Smooth muscle cell of the brain vasculature (primary cell): ENCODE measurements at places on chromosomes 4 and X.

DNA sequence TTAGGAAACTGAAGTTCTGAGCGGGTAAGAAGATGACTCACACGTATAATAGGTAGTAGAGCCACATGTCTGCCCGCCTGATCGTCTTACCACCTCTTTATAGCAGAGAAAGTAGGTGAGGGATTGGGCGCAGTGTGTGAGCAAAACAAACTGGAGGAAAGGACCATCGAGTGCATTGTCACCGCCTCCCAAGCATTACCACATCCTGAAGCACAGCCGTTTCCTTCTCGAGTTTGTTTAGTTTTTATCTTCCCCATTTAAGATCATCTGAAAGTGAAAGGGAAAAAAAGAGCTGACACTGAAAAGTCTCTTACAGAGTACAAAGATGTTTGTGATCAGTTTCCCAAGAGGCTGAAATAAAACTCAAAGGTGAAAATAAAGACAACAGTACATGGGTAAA, 14.8 kb downstream of the PDK3 start:
- DNase-seq = no peak

- no peak for DNase-seq
These were observed 35.3 kb downstream of the DCTD start for GRCh38 chr4:182881914-182882313.

DNA sequence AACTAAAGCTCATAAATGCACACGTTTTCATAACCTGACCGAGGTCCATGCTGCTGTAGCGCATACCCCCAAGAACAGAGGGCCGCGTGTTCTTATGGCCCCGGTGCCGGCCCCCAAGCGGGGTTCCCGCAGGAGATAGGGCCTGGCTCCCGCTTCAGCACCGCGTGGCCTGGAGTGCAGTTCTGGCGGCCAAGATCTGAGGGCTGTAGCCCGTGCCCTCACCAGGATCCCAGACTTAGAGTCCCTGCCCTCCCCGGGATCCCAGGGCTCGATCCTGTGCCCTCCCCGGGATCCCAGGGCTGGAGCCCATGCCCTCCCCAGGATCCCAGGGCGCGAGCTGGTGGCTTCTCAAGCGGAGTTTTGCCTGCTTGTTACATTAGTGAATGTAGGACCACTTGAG, 1.0 kb upstream of the GRPEL1 start:
- no peak for DNase-seq

DNA sequence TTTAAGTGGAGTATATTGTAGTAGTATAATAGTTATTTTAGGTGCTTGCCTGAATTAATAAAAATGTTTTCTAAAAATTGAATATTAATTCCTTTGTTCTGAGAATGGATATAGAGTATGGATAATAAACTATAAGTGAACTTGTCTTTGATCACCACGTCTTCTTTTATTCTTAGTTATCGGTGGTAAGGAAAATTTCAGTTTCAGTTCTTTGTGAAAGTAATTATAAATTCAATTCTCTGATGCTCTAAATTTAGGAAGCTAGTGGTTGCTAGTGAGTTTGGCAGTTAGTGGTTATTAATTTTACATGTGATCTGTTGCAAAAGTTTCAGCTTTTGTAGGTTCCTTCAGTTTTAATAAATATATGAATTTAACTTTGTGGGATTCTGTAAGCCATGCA, 30.8 kb downstream of the MRPL1 start:
- no peak for DNase-seq

- DNase-seq = no peak
These were observed 253.4 kb downstream of the MAPK10 start for GRCh38 chr4:86106475-86106874.

DNA sequence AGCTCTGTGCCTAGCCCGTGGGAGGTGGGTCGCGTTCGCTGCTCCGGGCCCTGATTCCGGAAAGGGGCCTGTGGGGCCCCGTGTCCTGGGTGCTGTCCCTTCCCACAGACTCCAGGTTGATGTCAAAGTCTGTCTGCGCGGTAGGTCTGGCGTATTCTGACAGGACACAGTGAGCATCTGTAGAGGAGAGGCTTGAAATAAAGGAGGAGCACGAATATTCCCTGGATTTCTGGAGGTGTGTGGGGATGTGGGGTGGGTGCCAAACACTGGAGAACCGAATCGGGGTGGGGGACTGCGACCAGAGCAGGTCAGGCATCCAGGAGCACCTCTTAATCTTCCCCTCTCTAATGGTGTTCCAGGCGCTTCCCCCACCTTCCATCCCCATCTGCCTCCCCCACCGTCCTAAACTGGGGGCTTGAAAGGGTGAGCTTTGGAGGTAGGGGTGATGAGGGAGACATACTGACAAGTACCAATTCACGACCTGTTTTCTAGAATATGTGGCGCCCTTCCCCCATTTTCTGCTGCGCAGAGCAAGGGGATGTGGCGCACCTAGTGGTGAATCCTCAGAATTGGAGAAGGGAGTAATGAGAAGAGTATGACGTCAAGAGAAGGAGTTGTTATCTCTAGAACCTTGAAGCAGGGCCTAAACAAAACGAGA, 877 bp downstream of the GPRASP1 start:
- DNase-seq = no peak

GRCh38 chrX:6810776-6811175, 275.9 kb upstream of the VCX3A start:
- no peak for DNase-seq

DNA sequence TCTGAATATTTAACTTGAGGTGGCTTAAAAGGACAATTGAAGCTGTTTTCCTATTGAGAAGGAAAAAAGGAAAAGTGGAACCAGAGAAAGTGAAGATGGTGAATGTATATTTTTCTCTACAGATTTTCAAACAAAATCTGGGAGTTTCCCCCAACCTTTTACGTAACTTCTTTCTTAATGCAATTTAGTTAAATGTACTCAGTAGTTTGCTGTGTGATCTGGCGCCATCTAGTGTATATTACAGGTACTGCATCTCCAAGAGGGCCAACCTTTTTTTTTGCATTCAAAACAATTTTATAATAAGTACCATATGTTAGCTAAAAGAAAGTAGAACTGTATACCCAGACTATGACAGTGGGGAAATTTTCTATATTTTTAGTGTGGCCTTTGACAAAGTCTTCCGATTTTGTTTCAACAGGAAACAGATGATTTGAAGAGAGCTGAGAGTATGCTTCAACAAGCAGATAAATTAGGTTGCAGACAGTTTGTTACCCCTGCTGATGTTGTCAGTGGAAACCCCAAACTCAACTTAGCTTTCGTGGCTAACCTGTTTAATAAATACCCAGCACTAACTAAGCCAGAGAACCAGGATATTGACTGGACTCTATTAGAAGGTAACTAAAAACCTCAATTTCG, 82.0 kb downstream of the PLS3 start:
- peak; percentile 77 for DNase-seq

GRCh38 chr4:184397516-184398163, 76.7 kb downstream of the IRF2 start:
- DNase-seq = no peak

DNA sequence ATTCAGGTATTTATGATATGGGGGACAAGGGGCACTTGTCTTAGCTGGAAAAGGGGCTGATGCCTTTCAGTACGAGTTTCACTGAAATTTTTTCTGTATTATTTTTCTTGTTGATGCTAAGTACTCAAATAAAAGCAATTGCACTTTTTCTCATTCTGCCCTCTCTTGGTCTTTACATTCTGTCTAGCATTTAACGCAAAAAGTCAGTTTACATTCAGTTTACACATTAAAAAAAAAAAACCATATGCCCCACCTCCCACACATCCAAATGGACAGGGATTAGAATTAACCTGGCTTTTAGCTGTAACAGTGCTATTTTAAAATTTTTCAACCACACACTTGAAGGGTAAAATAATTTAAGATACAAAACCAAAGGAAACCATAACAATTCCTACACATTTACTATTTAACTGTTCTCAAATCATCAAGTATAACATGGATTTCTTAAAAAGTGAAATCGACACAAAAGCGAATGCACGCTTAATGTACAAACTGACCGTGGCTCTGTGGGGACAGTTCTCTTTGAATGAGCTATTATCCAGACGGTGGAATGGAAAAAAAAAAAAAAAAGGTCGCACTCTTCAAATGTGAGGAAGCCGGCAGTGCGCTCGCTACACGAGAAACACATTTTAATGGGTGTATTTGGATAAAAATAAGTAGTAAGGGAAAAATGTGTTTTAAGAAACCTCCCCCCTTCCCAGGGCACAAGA, 1.4 kb downstream of the AMMECR1 start:
- DNase-seq = no peak

DNA sequence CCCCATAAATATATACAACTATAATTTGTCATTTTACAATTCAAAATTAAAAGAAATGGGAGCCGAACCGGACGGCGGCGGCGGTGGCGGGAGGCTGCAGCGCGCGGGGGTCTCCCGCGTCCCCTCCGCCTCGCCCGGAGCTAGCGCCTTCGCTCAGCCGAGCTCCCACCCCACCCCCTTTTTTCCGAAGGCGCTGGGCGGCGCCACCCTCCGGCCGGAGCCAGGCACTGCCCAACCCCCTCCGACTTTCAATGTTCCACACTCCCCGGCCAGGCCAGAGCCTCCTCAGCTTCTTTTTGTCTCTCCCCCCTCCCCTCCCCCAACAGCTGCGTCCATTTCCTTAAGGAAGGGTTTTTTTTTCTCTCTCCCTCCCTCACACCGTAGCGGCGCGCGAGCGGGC, 214.1 kb upstream of the GEMIN8 start:
- DNase-seq = no peak

DNA sequence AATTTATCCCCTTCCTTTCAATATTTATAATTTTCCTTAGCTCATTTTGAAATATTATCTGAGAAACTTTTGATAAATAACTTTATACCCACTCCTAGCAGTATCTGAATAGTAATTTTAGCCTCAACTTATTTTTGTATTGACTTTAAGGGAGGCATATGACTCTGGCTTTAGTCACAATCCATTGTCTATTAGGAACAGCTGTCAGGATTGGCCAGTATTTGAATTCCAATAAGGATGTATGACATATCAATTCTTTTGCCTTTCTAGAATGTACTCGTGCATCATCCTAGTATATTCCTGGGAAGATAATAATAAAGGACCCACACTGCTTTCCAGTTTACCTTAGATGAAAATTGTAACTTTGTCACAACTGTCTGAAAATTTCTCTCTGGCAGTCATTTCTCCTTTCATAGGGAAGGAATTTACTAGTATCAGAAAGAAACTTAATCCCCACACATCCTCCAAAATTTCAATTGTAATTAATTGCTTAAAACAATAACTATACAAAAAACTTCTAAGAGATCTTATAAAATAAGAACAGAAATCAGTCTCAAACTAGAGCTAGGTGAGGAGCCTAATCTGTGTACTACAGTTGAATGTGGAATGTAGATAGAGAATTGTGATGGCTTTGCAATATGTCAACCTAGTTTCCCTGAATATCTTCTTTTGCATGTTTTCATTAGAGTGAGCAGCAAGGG, 121.0 kb upstream of the EPHA5 start:
- no peak for DNase-seq

GRCh38 chr4:26583538-26583864, 383 bp upstream of the TBC1D19 start:
- no peak for DNase-seq

- no peak for DNase-seq
These were observed 106.3 kb upstream of the TEX13D start for GRCh38 chrX:124226129-124226528.

DNA sequence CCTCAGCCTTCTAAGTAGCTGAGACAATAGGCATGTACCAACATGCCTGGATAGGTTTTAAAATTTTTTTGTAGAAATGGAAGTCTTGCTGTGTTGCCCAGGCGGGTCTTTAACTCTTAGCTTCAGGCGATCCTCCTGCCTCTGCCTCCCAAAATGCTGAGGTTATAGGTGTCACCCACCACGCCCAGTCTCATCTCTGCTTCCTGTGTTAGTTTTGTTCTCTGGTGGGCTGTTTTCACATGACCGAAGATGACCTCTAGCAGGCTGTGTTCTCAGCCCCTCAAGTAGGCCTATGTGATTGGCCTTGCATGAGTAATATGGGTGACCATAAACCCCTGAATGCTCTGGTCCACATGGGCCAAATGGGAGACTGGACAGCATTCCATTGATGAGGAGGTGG, 56.8 kb upstream of the MSANTD1 start:
- DNase-seq = no peak

DNA sequence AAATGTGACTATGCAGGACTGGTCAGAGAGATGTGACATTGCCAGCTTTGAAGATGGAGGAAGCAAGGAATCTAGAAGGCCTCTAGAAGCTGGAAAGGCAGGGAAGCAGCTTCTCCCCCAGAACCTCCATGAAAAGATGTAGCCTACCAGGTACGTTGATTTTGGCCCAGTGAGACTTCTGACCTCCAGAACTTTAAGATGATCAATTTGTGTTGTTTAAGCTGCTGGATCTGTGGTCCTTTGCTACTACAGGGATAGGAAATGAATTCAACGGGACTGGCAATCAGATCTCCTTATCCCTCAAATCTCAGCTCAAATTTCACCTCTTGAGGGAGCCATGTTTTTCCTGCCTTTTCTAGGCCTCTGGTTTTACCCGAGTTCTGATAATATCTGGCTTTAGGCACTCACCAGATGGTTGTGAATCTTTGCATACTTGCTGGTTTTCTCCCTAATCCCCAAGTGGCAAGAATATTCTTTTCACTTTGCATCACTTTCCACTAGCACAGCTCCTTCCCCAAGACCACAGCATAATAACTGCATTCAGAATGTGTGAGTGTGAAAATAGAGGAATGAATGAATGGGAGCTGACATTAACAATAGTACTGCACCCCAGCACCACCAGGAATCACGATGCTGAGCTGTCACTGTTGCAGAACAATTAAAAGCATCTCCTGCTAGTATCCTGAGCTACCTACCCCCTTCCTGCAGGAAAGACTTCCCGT, 25.5 kb upstream of the TMSB4X start:
- DNase-seq = no peak

- no peak for DNase-seq
These were observed 1.8 kb downstream of the IRAK1 start for GRCh38 chrX:154017766-154018517.

DNA sequence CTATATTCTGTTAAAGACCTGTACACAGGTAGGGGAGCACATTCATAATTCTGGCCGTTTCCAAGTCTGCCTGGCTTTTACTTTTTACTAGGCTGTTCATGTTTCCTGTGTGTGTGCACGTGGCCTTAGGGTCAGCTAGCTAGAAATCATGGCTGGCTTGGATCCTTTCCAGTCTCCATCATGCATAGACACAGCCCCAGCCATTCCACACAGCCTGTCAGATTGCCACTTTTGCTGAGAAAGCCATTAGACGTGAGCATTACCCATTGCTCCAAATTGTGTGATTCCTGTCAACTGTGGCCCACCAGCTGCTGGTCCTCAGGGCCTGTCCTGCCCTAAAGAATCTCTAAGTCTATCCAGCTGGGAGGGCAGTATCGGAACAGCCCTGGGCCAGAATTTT, 11.4 kb upstream of the SORCS2 start:
- DNase-seq = no peak

- DNase-seq = no peak
These were observed 158.1 kb upstream of the MAMLD1 start for GRCh38 chrX:150205011-150205410.

GRCh38 chrX:139920316-139920715, 12.5 kb downstream of the ATP11C start:
- no peak for DNase-seq

GRCh38 chrX:18929775-18930174, 54.1 kb downstream of the PHKA2 start:
- DNase-seq = no peak
